ENCODE measurements at places on chromosomes 11 and 22. TPM values are rescaled to one million over a fixed set of nuclear protein-coding genes. Genes with fewer than 3 reads are reported as not detected.

- peak; percentile 98 for DNase-seq
These were observed 4.0 kb upstream of the FTH1 start for GRCh38 chr11:61971248-61972111.

Gene CBLIF
- total RNA-seq, result not detected

Gene OR5B2
- total RNA-seq, result not detected

DNA sequence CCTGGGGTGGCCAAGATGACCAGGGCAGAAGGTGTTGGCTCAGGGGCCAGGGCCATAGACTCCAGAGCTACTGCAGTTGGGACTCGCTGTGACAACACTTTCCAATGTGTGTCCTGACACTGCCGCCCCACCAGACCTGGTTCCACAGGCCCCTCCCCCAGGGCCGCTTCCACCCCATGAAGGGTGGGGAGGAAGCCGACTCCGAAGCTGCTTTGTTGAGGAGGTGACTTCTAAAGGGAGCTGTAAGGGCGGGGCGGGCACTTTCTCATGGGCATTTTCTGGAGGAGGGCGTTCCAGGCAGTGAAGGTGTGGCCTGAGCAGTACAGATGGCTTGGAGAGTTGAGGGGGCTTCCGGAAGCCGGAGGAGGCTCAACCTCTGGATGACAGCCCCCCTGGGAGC is 6.3 kb downstream of the FGF3 start:
- DNase-seq, result no peak

GRCh38 chr11:72439455-72439854 is 5.1 kb upstream of the CLPB start:
- no peak for DNase-seq

DNA sequence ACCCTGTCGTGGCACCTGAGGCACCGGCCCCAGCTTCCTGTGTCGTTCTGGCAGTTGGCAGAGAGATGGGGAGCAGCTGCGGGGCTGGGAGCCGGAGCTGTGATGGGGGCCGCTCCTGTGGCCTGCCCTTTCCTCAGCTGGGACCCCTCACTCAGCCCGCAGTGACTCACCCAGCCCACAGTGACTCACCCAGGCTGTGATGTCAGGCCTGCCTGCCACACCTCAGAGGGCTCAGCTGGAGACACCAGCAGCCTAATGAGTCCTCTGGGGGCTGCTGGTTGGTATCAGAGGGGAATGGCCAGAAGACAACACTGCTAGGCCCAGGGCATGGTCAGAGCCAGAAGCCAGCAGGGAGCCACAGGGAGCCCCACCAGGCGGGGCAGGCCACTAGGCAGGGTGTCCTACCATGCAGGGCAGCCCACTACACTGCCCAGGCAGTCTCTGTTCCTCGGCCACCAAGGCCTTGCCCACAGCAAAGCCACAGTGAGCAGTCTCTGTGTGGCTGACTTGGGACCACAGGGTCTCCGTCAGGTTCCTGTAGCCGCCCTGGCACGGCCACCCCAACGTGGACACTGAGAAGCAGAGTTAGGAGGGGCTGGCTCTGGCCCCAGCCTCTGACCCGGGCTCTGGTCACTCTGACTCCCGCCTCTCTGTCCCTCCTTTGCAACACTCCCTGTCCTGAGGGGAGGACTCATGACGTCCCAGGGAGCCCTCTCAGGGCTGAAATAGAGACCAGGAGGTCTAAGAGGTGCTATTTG is 4.2 kb upstream of the FXYD2 start:
- DNase-seq, result no peak

DNA sequence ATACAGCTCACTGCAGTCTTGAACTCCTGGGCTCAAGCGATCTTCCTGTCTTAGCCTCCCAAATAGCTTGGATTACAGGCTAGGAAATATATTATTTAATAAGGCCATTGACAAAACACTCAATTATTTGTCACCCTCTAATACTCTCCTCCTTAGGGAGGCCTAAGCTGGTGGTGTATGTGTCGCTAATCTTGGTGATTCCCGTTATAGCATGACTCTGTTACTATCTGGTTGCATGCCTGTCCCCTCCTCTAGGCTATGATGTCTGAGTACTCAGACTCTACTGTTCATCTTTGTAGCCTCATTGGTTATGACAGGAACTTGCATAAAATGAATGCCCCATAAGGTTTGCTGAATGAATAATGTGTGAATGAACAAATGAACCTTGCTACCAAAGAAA is 87.6 kb downstream of the USP35 start:
- DNase-seq, result no peak

DNA sequence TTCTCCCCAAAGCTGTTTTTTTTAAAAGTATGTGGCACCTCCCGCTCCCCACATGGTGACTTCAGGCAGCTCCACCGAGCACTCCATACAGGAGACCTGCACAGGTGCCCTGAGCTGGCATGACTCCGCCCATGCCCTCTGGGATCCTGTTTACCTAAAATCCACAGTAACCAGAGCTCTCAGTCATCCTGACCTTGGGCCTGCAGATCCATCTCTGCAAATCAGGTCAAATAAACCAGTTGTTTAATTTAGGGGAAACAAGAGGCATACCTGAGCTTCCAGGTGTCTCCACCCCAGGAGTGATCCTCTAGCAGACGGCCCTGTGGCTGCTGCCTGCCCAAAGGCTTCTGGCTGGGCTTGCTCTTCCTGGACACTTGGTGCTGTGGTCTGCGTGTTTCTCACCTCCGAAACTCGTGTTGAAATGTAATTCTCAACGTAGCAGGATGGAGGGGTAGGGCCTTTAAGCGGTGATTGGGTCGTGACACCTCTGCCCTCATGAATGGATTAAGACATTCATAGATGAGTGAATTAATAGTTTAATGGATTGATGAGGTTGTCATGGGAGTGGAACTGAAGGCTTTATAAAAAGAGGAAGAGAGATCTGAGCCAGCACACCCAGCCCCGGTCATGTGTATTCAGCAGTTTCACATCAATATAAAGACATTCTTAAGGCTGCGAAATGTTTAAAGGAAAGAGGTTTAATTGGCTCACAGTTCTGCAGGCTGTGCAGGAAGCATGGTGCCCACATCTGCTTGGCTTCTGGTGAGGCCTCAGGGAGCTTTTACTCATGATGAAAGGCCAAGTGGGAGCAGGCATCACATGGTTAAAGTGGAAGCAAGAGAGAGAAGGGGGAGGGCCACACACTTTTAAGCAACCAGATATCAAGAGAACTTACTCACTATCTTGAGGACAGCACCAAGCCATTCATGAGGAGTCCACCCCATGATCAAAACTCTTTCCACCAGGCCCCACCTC is 34.1 kb downstream of the LINC01488 start:
- DNase-seq, result no peak

DNA sequence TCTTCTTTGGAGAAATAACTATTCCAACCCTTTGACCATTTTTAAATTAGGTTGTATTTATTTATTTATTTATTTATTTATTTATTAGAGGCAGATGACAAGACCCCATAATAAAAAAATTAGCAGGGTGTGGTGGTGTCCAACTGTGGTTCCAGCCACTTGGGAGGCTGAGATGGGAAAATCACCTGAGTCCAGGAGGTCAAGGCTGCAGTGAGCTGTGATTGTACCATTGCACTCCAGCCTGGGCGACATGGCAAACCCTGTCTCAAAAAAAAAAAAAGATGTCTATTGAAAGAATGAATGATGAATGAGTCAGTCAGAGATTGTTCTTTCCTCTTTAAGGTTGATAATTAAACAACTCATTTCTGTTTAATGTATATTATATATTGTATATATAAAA is 129.6 kb downstream of the WNT11 start:
- no peak for DNase-seq

GRCh38 chr11:103110391-103110790 is 1.2 kb downstream of the DYNC2H1 start:
- DNase-seq, result no peak

DNA sequence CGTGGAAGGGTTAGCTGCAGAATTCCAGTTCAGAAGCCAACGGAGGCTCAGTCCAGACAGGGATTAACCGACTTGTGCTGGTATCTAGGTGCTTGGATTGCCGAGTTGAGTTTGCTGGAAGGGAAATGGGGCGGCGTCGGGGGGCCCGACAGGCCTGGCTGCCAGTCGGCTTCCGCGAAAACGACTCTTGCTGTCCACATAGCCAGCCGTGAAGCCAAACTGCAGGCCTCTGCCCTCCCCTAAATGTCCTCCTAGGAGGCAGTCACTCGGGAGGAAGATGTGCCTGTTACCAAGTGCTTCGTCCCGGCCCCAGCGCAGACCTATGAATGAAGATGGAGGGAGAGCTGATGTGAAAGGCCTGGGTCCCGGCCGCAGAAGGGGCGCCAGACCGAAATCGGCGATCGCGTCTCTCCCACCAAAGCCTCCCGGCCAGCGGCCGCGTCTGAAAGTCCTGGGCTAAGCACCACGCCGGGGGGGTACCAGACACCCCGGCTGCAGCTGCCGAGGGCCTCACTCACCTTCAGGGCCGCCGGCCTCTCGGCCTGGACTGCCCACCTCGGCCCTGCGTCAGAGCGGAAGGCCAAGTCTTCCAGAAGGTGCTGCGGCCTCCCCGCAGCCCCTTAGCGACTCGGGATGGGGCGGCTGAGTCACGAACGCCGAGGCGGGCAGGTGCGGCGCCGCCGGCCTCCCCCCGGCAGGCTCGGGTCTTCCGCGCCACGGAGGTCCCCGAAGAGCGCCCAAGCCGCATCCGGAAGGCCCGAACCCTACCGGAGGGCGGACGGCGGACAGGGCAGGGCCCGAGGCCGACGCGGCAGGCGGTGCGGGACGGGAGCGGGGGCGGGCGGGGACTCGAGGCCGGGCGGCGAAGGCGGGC is 7.5 kb downstream of the DPAGT1 start:
- no peak for DNase-seq

Gene FAM83F
- 11.4 TPM for total RNA-seq

DNA sequence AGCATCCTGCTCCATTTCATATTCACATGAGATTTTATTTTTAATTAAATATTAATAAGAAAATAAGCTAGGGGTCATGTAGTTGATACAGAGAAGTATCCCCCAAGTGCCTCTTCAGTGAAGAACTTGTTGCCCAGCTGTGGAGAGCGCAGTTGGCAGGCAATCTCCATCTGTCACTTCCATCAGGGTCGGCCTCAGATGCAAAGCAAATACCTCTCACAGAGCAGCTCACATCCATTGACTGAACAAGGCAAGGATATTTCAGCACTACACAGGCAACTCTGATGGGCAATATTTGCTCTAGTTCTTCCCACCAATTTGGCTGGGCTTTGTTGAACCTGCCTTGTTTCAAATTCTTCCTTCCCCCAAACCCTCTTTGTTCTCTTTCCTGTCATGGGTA is 129.4 kb downstream of the NOX4 start:
- no peak for DNase-seq

Gene CHST1
- 2.1 TPM for total RNA-seq

DNA sequence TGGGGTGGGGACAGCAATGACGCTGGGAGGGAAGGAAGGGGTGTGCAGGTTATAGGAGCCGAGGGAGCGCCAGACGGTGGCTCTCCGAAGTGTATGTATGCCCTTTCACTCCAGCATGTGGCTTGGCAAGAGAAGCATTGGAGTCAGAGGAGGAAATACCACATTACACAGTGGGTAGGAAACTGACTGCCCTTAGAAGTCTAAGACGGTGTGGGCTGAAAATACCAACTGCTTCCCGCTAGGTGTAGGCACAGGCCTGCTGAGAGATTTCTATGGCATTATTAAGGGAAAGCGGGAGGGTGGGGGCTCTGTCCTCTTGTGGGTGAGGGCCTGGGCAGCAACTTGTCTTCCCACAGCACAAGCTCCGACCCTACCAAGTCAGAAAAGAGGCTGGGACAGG is 44.7 kb downstream of the CACNG2 start:
- DNase-seq, result no peak

- DNase-seq, result no peak
These were observed 79.6 kb upstream of the CLDN5 start for GRCh38 chr22:19603767-19604166.

- DNase-seq, result no peak
These were observed 94.7 kb downstream of the NECTIN1 start for GRCh38 chr11:119634301-119634700.

- DNase-seq, result no peak
These were observed 2.2 kb downstream of the ME3 start for GRCh38 chr11:86670181-86670580.

- DNase-seq, result no peak
These were observed 11.9 kb downstream of the DKK3 start for GRCh38 chr11:11996321-11997048.

DNA sequence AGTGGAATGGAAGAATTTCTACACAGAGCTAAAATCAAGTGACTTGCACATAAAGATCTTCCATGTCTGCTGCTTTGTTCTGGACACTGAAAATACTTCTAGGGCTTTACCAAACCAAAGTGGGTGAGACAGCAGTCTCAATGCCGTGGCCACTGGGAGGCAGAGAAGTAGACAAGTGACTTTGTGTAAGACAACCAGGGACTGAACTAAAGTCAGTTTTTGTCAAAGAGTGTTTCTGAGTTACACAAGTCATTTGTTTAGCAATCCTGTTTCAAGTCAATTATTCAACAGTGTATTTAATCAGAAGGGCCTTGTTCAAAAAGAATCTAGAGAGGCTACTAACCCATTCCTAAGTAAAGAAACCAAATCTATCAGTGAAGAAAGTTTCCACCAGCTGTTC is 46.6 kb downstream of the TCP11L1 start:
- no peak for DNase-seq

DNA sequence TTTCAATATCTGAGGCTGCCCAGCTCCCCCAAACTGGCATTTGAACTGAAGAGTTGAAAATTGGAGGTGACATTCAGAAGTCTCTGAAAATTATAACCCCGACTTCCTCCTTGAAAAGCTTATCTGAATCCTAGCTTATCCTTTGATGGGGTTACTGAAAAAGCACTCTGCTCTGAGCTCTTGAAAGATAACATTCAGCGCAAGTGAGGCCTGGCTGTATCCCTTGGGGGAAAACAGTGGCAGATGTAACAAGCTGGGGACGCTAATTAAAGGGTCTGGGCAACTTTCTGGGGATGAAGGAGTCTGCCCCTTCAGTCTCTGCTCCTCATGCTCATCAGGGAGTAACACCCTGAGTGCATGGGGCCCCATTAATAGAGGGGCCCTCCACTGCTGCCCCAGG is 402.0 kb upstream of the CADM1 start:
- DNase-seq, result no peak

GRCh38 chr11:76753950-76754349 is 29.2 kb upstream of the TSKU start:
- no peak for DNase-seq

Gene OR51B4
- 0.40 TPM for total RNA-seq

Gene OTOG
- total RNA-seq, result not detected

- DNase-seq, result no peak
These were observed 106.8 kb upstream of the PLET1 start for GRCh38 chr11:112367461-112367860.

Gene SCGB1A1
- total RNA-seq, result 3.5 TPM

Measured in sciatic nerve (tissue), 2 donors.